ENCODE measurements at places on chromosomes 3 and 15. TPM values are rescaled to one million over a fixed set of nuclear protein-coding genes. Genes with fewer than 3 reads are reported as not detected.
A peak's percentile ranks its signal among the peaks of the same experiment; 100 is the strongest.

DNA sequence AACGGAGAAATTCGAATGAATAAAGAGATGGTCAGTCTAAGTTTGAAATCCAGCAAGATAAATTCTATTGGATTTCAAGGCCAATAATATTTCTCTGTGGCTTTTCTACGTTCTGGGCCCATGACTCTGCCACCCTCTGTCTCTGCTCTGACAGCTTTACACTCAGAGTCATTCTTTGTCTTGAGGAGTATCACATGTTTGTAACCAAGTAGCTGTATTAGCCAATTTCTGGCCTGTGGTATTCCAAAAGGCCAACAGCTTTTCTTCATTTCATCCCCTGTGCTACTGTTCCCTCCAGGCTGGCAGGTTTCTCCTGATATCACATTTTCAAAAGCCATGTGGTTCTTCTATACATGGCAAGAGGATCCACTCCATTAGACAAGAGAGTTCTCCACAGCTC, 324.1 kb upstream of the CNTN4 start:
- no peak for DNase-seq
- H3K27ac ChIP-seq: peak overlapping the region; percentile 12
- H3K4me3 ChIP-seq: no peak overlapping the region
- H3K27me3 ChIP-seq: no peaks in the 10 kb centered on the region
- H3K4me1 ChIP-seq: no peaks in the 10 kb centered on the region
- H3K36me3 ChIP-seq: no peaks in the 10 kb centered on the region

DNA sequence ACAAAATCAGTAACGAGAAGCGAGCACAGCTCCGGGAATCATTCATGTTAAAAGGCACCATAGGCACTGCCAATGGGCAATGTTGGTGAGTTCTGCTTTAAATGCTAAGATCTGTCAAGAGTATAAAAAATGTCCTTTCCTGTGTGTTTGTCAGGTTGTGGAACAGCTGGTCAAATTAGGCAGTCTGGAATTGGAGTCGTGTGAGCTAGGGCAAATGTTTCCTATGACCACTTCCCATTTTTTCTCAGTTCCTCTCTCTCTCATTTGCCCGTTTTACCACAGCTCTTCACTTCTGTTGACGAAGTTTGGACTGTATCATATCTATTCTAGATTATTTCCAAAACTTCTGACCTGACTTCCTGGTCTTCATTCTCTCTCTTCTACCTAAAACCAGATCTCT, 60.8 kb upstream of the GOLIM4 start:
- no peak for DNase-seq
- H3K27me3 ChIP-seq: no peaks in the 10 kb centered on the region
- peaks cover 3% of the 10 kb centered on the region for H3K4me1 ChIP-seq
- H3K36me3 ChIP-seq: no peaks in the 10 kb centered on the region
- H3K27ac ChIP-seq: no peak overlapping the region
- H3K4me3 ChIP-seq: no peak overlapping the region

- no peaks in the 10 kb centered on the region for H3K4me1 ChIP-seq
- H3K4me3 ChIP-seq: no peak overlapping the region
- H3K27me3 ChIP-seq: no peaks in the 10 kb centered on the region
Observed at GRCh38 chr3:60839246-60839645, 412.0 kb downstream of the FHIT start.

- peaks cover 19% of the 10 kb centered on the region for H3K4me1 ChIP-seq
- no peak for DNase-seq
- no peak overlapping the region for H3K4me3 ChIP-seq
- H3K27me3 ChIP-seq: no peaks in the 10 kb centered on the region
Observed at GRCh38 chr15:92048739-92049138, 195.2 kb downstream of the SLCO3A1 start.

GRCh38 chr3:37859908-37860199, 1.8 kb upstream of the CTDSPL start:
- peak overlapping the region; percentile 72 for H3K4me3 ChIP-seq
- H3K36me3 ChIP-seq: no peaks in the 10 kb centered on the region
- no peaks in the 10 kb centered on the region for H3K27me3 ChIP-seq
- DNase-seq: no peak

DNA sequence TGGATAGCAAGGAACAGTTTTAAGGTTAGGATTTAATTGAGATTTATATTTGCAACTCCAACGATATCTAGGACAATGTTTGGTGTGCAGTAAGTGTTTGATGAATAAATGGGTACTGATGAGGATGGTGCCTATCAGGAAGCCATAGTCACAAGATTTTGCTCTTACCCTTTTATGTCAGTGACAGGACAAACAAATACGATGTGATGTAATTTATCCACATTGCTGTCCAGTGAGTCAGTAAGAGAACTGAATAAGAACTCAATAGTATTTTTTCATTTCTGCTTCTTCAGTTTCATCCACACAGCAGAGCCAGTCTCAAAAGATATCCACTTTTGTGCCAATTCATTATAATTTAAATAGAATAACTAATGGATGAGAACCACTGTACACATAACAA, 18.5 kb downstream of the C3orf85 start:
- no peak for DNase-seq
- H3K36me3 ChIP-seq: no peaks in the 10 kb centered on the region
- H3K4me1 ChIP-seq: no peaks in the 10 kb centered on the region
- H3K27ac ChIP-seq: no peak overlapping the region

GRCh38 chr3:43581343-43581742, 40.5 kb downstream of the ANO10 start:
- H3K36me3 ChIP-seq: peaks cover 6% of the 10 kb centered on the region
- no peaks in the 10 kb centered on the region for H3K4me1 ChIP-seq
- no peak overlapping the region for H3K4me3 ChIP-seq
- no peak for DNase-seq
- H3K27ac ChIP-seq: no peak overlapping the region

DNA sequence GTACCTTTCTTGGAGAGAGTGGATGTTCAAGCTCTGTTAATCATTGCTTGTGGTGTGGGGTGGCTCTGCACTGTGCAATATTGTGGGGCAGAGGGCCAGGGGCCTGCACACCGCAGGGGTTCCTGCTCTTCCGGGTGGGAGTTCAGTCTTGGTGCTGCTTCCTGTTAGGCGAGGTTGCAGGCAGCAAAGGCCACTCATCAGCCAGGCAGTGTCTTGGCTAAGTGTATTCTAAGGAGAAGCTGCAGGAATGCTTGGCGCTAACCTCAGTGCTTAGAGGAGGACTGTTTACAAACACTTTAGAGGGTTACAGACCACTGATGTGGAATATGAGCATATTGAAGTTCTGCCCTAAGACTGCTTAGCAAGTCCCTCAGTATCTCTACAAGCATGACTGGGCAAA, 81.7 kb downstream of the CEP63 start:
- H3K27me3 ChIP-seq: no peaks in the 10 kb centered on the region
- H3K27ac ChIP-seq: no peak overlapping the region
- no peaks in the 10 kb centered on the region for H3K4me1 ChIP-seq

- H3K4me1 ChIP-seq: peaks cover 4% of the 10 kb centered on the region
- H3K27me3 ChIP-seq: no peaks in the 10 kb centered on the region
- no peak overlapping the region for H3K4me3 ChIP-seq
- no peaks in the 10 kb centered on the region for H3K36me3 ChIP-seq
- no peak overlapping the region for H3K27ac ChIP-seq
Observed at GRCh38 chr15:98120561-98120960, 160.1 kb downstream of the ARRDC4 start.

GRCh38 chr15:40843261-40843884, 475 bp upstream of the SPINT1 start:
- peaks cover 50% of the 10 kb centered on the region for H3K4me1 ChIP-seq
- no peaks in the 10 kb centered on the region for H3K36me3 ChIP-seq
- no peaks in the 10 kb centered on the region for H3K27me3 ChIP-seq
- DNase-seq: no peak
- H3K4me3 ChIP-seq: peak overlapping the region; percentile 58

- H3K27ac ChIP-seq: peak overlapping the region; percentile 43
- H3K36me3 ChIP-seq: peaks cover 31% of the 10 kb centered on the region
- no peak overlapping the region for H3K4me3 ChIP-seq
- no peaks in the 10 kb centered on the region for H3K27me3 ChIP-seq
- DNase-seq: no peak
Observed at GRCh38 chr3:113783463-113783862, 36.6 kb downstream of the ATP6V1A start.

- H3K36me3 ChIP-seq: no peaks in the 10 kb centered on the region
- no peak overlapping the region for H3K27ac ChIP-seq
- DNase-seq: no peak
- no peaks in the 10 kb centered on the region for H3K4me1 ChIP-seq
- no peak overlapping the region for H3K4me3 ChIP-seq
Observed at GRCh38 chr3:39327053-39327745, 2.3 kb upstream of the CCR8 start.

- H3K4me1 ChIP-seq: peaks cover 26% of the 10 kb centered on the region
- no peak overlapping the region for H3K27ac ChIP-seq
- no peaks in the 10 kb centered on the region for H3K27me3 ChIP-seq
- no peak for DNase-seq
Observed at GRCh38 chr3:57787867-57788623, 31.9 kb downstream of the SLMAP start.

GRCh38 chr15:28273468-28273867, 48.5 kb downstream of the HERC2 start:
- DNase-seq: no peak
- H3K27ac ChIP-seq: no peak overlapping the region
- H3K4me3 ChIP-seq: no peak overlapping the region
- H3K27me3 ChIP-seq: no peaks in the 10 kb centered on the region
- peaks cover 62% of the 10 kb centered on the region for H3K36me3 ChIP-seq

GRCh38 chr3:123444023-123444422, 4.9 kb downstream of the ADCY5 start:
- H3K27ac ChIP-seq: no peak overlapping the region
- peaks cover 10% of the 10 kb centered on the region for H3K4me1 ChIP-seq
- peaks cover 31% of the 10 kb centered on the region for H3K27me3 ChIP-seq
- no peaks in the 10 kb centered on the region for H3K36me3 ChIP-seq

DNA sequence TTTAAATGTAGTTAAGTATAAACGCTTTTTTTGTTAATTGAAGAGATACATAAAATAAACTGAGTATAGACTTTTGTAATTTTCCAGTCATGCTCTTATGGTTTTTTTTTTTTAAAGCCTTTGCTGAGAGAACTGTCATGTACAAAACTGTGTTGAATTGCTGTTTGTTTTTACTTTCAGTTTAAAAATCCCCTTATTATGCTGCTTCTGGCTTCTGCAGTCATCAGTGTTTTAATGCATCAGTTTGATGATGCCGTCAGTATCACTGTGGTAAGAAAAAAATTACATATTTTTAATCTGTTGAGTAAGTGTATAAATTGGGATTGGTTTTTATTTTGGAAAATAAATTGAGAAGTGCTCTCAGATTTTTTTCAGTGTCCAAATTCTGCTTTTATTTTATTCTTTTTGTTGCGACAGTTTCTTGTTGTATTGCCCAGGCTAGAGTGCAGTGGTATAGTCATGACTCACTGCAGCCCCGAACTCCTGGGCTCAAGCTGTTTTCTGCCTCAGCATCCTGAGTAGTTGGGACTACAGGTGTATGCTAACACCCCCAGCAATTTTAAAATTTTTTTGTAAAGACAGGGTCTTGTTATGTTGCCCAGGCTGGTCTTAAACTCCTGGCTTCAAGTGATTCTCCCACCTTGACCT, 40.7 kb downstream of the ATP2C1 start:
- peaks cover 9% of the 10 kb centered on the region for H3K36me3 ChIP-seq
- H3K27me3 ChIP-seq: no peaks in the 10 kb centered on the region
- no peak overlapping the region for H3K4me3 ChIP-seq
- H3K27ac ChIP-seq: no peak overlapping the region

GRCh38 chr3:120614765-120615164, 18.6 kb downstream of the NDUFB4 start:
- no peaks in the 10 kb centered on the region for H3K4me1 ChIP-seq
- H3K27me3 ChIP-seq: no peaks in the 10 kb centered on the region
- no peaks in the 10 kb centered on the region for H3K36me3 ChIP-seq
- no peak for DNase-seq
- no peak overlapping the region for H3K27ac ChIP-seq

GRCh38 chr3:12002912-12003311, 1.3 kb upstream of the SYN2 start:
- no peak overlapping the region for H3K27ac ChIP-seq
- H3K4me3 ChIP-seq: no peak overlapping the region
- no peaks in the 10 kb centered on the region for H3K36me3 ChIP-seq
- no peak for DNase-seq

DNA sequence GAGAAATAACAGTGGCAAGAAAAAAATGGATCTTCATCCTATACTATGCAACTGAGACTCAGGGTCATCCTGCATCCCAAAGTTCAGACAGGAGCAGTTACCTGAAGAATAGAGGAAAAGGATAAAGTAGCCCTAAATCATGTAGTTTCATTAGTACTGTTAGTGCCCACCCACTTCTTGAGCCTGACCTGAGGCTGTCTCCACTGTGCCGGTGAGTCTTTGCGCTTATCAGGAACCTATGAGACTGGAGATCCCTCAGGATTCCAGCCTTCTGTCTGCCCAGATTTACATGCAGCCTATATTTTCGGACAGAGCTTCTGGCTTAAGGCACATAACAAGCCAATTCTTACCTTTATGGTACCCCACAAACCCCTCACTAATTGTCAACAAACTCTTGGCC, 791.6 kb downstream of the ROBO1 start:
- H3K4me1 ChIP-seq: peaks cover 19% of the 10 kb centered on the region
- H3K4me3 ChIP-seq: no peak overlapping the region
- H3K27me3 ChIP-seq: no peaks in the 10 kb centered on the region
- no peaks in the 10 kb centered on the region for H3K36me3 ChIP-seq
- H3K27ac ChIP-seq: no peak overlapping the region
- no peak for DNase-seq

DNA sequence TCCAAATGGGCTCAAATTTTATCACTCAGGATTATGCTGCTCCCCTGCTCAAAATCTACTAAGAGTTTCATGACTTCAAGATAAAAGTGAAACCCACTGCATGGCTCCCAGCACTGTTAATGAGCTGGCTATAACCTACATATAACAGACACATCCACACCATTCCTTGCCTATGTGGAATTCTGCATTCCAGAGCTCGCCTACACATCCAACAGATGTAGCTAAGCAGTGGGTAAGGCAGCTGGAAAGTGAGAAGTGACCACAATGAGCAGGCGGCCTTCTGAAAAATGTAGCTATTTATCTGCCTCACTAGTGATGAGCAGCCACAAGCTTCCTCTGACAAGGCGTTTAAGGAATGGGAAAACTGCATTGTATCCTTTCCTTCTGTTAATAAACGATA, 92.0 kb upstream of the TRIM42 start:
- no peaks in the 10 kb centered on the region for H3K36me3 ChIP-seq
- no peak for DNase-seq
- H3K27me3 ChIP-seq: no peaks in the 10 kb centered on the region
- no peaks in the 10 kb centered on the region for H3K4me1 ChIP-seq
- no peak overlapping the region for H3K27ac ChIP-seq

GRCh38 chr3:13004376-13004775, 68.9 kb downstream of the IQSEC1 start:
- peaks cover 19% of the 10 kb centered on the region for H3K4me1 ChIP-seq
- H3K36me3 ChIP-seq: no peaks in the 10 kb centered on the region
- peak; percentile 64 for DNase-seq
- H3K27ac ChIP-seq: no peak overlapping the region

Gene ROBO2
- total RNA-seq: 3.1 TPM

Gene RTP4
- total RNA-seq: 0.42 TPM

Gene HTR3E
- not detected for total RNA-seq

Gene STRIT1
- total RNA-seq: not detected

Gene TTLL13
- total RNA-seq: not detected

Gene ALG3
- total RNA-seq: 60.4 TPM

Gene IQCH
- total RNA-seq: 1.4 TPM

Gene LIPC
- not detected for total RNA-seq

Gene CCR5
- total RNA-seq: not detected

Gene SLCO2A1
- total RNA-seq: 33.2 TPM

Gene OR5K2
- not detected for total RNA-seq

Gene BNC1
- total RNA-seq: 60.5 TPM

Gene SLC9C1
- total RNA-seq: not detected

Gene ATP2B2
- not detected for total RNA-seq

Gene GPR149
- not detected for total RNA-seq

Gene RSRC1
- 33.2 TPM for total RNA-seq

Gene SCAMP5
- 0.53 TPM for total RNA-seq

Gene MYO5C
- total RNA-seq: 31.5 TPM

Gene SKOR1
- total RNA-seq: 1.5 TPM

Gene THOC7
- 48.8 TPM for total RNA-seq
